Activated CD4-positive, alpha-beta T cell treated with anti-CD3 and anti-CD28 coated beads for 1 hour (primary cell): ENCODE measurements at places on chromosomes 6 and 20.

DNA sequence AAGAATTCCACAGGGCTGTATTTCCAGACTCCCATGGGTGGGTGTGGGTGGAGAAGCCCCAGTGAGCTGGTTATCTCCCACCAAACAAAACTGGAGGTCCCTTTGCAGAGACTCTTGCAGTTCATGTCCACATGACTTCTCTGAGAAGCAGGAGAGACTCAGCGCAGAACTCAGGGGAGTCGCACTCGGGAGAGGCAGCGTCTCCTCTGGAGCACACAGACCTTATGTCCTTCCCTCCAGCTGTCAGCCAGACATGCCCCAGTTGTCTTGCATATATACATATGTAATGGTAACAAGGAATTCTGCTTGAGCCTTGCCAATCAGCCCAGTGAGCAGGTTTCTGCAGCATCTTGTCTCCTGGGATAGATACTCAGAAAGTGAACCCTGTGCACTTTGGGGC, 23.8 kb downstream of the MYT1 start:
- DNase-seq = no peak

- no peak for DNase-seq
Observed at GRCh38 chr6:11033825-11034224, 10.3 kb downstream of the ELOVL2 start.

GRCh38 chr6:65182681-65183080, 524.3 kb downstream of the EYS start:
- no peak for DNase-seq

DNA sequence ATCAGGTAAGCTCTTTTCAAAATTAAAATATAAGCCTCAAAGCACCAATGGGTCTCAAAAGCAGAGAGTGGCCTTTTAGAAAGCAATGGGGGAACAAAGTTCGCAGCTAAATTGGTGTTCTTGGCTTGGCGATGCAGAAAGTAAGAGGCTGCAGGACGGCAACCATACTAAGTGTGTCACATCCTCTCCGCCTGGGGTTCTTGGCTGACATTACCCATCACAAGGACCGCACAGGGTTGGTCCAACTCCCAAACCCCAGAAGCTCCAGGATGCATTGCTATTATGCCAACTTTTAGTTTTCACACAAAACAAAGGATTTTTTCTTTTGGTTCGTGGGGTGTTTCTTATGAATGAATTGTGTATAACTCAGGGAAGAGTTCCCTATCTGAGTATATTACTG, 124.8 kb downstream of the PRKN start:
- DNase-seq = no peak

- no peak for DNase-seq
Observed at GRCh38 chr6:109865968-109866367, 112.1 kb upstream of the GPR6 start.

GRCh38 chr6:7432391-7433120, 42.9 kb downstream of the RIOK1 start:
- no peak for DNase-seq

GRCh38 chr20:5003626-5004025, 2.3 kb upstream of the SLC23A2 start:
- no peak for DNase-seq

- DNase-seq = no peak
Observed at GRCh38 chr6:134081506-134081905, 29.1 kb upstream of the SLC2A12 start.

GRCh38 chr6:120096696-120097260, 747.2 kb upstream of the MAN1A1 start:
- DNase-seq = no peak

- no peak for DNase-seq
Observed at GRCh38 chr20:57414867-57415592, 23.8 kb downstream of the RBM38 start.
